ENCODE measurements at places on chromosomes 2 and 18.
A peak's percentile ranks its signal among the peaks of the same experiment; 100 is the strongest.

- no peak for DNase-seq
Measured at GRCh38 chr18:35397976-35398375, 20.8 kb upstream of the ZNF396 start.

GRCh38 chr2:60439219-60439974, 114.1 kb downstream of the BCL11A start:
- DNase-seq, result peak; percentile 90

GRCh38 chr2:45983213-45983612, 314.0 kb upstream of the EPAS1 start:
- no peak for DNase-seq

- no peak for DNase-seq
Measured at GRCh38 chr2:5940596-5941535, 248.7 kb downstream of the SOX11 start.

GRCh38 chr2:5751873-5752482, 59.8 kb downstream of the SOX11 start:
- no peak for DNase-seq

- DNase-seq, result peak; percentile 40
Measured at GRCh38 chr2:113230531-113230930, 48.2 kb downstream of the PAX8 start.

GRCh38 chr2:219714681-219715400, 87.4 kb downstream of the SLC4A3 start:
- DNase-seq, result no peak

DNA sequence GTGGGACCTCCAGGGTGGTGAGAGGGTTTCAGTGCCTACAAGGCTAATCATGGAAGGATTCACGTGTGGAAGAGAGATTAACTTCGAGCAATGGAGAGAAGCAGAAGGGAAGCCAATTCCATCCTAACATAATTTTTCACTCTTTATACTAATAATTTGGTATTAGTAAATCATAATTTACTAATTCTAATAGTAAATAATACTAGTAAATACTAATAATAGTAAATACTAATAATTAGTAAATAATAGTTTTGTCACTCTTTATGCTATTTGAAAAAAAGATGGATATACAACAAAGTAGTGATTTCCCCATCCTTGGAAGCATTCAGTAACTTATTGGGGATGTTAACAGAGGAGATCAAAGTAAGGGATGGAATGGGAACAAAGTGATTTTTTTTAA, 6.4 kb upstream of the SAG start:
- DNase-seq, result no peak

DNA sequence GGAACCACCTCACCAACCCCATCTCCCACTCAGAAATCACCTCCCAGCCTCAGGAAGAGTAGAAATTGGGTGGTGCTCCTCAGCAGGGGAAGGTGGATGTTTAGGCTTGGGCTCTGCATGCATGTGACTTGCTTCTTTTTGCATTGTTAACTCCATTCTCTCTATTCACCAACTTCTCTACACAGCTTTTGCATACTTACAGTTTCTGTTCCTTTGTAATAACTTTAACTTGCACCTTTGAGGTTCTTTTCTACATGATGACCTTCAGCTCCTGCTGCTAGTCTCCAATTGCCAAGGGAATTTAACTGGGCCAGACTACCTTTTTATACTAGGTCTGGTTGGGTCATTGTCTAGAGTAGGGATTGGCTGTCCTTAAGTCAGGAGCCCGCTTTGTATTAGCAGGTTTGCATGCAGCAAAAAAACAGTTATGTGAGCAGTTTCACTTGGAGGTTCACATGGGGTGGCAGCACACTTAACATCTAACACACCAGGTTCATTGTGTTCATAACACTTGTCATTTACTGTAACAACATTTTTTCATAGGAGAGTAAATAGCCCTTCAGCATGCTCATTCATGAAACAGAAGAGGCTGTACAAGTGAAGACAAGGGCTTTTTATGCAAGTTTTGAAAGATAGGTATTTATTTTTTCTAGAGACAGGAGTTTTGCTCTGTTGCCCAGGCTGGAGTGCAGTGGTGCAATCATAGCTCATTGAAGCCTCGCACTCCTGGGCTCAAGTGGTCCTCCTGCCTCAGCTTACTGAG, 12.0 kb downstream of the MRPL35 start:
- no peak for DNase-seq

GRCh38 chr18:48263914-48264902, 145.0 kb downstream of the ZBTB7C start:
- no peak for DNase-seq

DNA sequence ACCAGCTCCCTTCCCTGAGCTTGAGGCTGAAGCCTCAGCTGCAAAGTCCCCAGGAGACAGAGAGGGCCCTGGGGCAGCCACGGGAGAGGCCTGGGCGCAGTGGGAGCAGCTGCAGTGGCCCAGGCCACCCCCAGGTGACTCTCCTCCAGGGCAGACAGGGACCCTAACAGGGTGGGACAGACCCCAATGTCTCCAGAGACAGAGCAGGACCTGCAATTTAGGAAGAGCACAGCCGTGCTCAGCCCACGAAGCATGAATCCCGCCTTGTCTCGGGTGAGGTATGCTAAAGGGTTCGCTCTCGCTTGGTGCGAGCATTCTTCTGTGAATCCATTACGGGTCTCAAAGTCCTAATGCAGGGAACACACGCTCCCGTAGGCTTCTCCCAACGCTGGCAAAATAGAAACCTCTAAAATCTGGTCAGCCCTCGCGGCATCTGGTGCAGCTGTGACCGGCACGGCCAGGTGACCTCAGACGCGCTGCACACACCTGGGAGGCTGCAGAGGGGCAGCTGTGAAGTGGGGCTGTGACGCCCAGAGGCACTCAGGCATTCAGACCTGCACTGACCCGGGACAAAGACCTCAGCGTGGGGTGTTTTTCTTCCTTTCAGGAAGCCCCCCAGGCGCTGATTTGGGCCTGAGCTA, 12.6 kb downstream of the MBP start:
- DNase-seq, result no peak

DNA sequence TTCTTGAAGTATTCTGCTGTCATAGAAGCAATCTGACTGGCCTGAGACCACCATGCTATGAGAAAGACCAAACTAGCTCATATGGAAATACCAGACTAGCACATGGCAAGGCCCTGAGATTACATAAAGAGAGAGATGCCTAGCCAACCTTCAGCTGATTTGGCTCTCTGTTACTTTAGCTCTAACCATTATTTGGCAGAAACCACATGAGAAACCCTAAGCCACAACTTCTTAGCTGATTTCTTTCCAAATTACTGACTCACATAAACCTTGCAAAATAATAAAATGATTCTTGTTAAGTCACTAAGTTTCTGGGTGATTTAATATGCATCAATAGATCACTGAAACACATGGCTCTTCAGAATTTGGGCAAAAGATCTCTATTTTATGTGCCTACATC, 295.0 kb upstream of the ZNF521 start:
- DNase-seq, result no peak

- DNase-seq, result no peak
Measured at GRCh38 chr18:984004-984403, 79.3 kb downstream of the ADCYAP1 start.

DNA sequence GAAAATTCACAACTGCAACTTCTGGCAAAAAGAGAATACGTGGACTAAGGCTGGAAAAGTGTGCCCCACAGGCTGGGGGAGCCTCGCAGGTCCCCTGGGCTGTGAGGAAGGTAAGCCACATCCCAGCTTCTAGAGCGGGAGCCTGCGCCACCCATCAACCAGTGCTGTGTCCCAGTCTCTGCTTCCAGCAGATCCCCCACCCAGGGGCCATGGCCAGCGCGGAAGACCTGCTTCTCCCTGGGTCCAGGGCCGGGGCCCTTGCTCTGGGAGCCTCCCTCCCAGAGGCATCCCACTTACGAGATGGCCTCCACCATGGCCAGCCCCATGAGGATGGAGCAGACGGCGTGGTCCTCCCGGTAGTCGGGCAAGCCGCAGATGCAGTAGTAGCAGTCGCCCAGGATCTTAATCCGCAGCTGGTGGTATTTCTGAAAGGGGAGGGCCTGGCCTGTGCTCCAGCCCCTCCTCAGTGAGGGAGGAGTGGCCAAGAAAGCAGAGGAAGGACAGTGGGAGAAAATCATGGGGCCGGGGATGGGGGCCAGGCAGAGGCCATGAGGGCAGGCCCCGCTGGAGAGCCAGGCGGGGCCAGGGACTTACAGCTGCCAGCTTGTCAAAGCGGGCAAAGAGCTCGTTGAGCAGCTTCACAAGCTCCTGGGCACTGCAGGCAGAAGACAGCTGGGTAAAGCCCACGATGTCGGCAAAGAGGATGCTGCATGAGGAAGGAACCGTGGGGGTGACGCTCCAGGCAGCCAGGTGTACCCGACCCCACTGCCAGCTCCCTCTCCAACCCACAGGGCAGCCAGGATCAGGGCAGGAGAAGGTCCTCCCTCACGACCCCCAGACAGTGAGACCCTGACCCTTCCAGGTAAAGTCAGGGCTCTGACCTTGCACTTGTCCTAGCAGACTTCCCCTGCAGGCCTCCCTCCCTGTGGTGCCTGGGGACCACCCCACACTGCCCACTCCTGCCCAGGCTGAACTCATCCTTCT, 48.0 kb downstream of the CENPO start:
- no peak for DNase-seq

GRCh38 chr18:59040770-59041148, 98.9 kb upstream of the SEC11C start:
- no peak for DNase-seq

- DNase-seq, result peak; percentile 11
Measured at GRCh38 chr2:127293386-127293747, 577 bp downstream of the ERCC3 start.

- no peak for DNase-seq
Measured at GRCh38 chr2:158955842-158956365, 12.5 kb upstream of the TANC1 start.

- DNase-seq, result no peak
Measured at GRCh38 chr18:2535419-2535910, 35.8 kb downstream of the METTL4 start.

- DNase-seq, result peak; percentile 46
Measured at GRCh38 chr2:197356136-197356535, 45.6 kb upstream of the ANKRD44 start.

DNA sequence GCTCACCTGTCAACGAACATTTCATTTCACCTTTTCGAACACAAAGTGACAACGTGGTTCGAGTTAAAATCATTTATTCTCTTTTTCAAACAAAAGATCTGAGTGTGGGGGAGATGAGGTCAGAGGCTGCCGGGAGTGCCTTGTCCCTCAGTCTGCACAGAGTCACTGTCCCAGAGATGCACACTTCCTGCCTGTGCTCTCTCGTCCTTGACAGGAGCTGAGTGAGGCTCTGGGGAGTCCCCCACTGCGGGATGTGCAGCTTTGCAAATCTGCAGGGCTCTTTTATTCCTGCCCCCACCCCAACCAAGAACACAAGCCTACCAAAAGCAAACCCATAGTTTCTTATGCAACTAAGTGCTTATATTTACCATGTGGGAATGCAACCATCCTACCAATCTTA, 497.8 kb downstream of the EIPR1 start:
- no peak for DNase-seq

GRCh38 chr2:32436150-32436549, 79.3 kb downstream of the BIRC6 start:
- no peak for DNase-seq

DNA sequence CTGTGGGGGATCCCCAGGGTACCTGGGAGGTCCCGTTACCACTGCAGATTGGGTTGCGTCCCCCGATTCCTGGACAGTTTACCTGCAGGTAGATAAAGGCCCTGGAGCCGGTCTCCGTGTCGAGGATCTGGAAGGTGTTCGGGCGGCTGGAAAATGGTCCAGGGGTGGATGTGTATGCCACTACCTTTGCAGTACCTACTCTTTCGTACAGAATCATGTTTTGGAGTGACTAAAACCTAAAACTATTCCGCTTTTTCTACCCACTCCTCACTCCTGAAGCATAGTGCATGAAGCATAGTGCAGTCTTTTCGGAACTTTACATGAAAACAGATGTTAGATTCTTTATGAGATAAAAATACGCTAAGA, 418 bp downstream of the WDR75 start:
- no peak for DNase-seq

DNA sequence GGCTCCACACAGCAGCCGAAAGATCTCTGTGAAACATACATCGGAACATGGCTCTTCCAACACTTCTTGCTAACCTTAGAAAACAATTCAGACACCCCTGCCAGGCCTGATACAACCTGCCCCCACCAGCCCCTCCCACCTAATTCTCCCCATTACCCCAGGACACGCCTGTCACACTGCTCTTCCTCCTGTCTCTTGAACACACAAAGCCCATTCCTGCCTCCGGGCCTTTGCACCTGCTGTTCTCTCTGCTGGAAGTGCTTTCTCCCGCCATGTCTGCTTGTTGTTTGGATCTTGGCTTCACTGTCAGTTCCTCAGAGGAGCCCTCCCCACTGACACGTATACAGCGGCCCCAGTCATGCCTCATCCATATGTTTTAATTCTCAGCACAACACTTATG, 24.1 kb downstream of the CELF4 start:
- no peak for DNase-seq

- DNase-seq, result no peak
Measured at GRCh38 chr2:60557486-60557864, 4.0 kb upstream of the BCL11A start.

GRCh38 chr2:381181-381580, 93.3 kb upstream of the ALKAL2 start:
- DNase-seq, result no peak

- DNase-seq, result no peak
Measured at GRCh38 chr2:41498781-41499180, 549.0 kb upstream of the PKDCC start.

- DNase-seq, result no peak
Measured at GRCh38 chr2:167332358-167332757, 444.1 kb downstream of the XIRP2 start.
